Activated CD4-positive, alpha-beta T cell treated with anti-CD3 and anti-CD28 coated beads for 36 hours (primary cell): ENCODE measurements at places on chromosomes 2 and 18. TPM values are rescaled to one million over a fixed set of nuclear protein-coding genes. Genes with fewer than 3 reads are reported as not detected.

DNA sequence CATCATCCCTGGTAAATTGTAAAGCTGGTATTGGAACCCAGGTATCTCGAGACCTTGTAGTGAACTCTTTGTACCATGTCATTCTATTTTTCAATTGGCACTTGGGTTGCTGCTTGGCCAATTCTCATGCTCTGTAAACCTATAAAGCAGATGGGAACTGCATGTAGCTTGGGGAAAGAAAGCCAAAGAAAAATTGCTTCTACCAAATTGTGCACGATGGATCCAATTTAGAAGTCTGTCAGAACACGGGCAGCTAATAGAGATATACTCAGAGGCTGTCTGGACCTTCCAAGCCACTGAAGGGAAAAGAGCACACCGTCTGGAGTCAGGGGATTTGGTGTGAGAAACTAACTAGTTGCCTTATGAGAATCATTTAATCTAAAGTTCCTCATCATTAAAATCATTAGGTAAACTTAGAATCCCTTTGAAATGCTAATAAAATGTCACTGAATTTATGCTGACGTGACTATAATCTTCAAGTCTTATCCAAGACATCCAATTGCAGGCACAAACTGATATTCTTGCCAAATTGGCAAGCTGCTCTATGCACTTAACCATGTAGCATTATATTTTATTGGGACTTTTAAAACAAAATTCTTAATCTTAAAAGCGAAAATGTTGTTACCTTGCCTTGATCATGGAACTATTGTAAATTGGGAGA is 206.8 kb downstream of the DCC start:
- no peaks in the 10 kb centered on the region for H3K36me3 ChIP-seq
- H3K27ac ChIP-seq, result no peak overlapping the region
- H3K27me3 ChIP-seq, result no peaks in the 10 kb centered on the region
- no peak overlapping the region for H3K4me3 ChIP-seq

DNA sequence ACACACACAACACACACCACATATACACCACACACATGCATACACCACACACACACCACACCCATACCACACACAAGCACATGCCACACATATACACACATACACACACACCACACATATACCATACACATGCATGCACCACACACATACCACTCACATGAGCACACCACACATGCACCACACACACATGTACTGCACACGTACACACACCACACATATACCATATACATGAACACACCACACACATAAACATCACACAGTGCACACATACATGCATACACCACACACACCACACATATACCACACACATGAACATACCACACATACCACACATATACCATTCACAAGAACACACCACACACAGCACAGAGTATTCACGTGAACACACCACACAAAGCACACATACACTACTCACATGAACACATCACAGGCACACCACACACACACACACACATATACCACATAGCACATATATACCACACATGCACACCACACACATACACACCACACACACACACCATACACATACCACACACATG is 219.9 kb upstream of the RAB6C start:
- DNase-seq, result no peak
- H3K27ac ChIP-seq, result no peak overlapping the region
- H3K4me1 ChIP-seq, result no peaks in the 10 kb centered on the region
- no peak overlapping the region for H3K4me3 ChIP-seq

GRCh38 chr2:223994562-223995162 is 37.4 kb downstream of the MRPL44 start:
- H3K27me3 ChIP-seq, result no peaks in the 10 kb centered on the region
- H3K4me1 ChIP-seq, result peaks cover 19% of the 10 kb centered on the region

- peaks cover 4% of the 10 kb centered on the region for H3K4me1 ChIP-seq
- DNase-seq, result no peak
- H3K27ac ChIP-seq, result no peak overlapping the region
- H3K4me3 ChIP-seq, result no peak overlapping the region
- no peaks in the 10 kb centered on the region for H3K27me3 ChIP-seq
Measured at GRCh38 chr2:216246766-216247165, 125.5 kb downstream of the MARCHF4 start.

DNA sequence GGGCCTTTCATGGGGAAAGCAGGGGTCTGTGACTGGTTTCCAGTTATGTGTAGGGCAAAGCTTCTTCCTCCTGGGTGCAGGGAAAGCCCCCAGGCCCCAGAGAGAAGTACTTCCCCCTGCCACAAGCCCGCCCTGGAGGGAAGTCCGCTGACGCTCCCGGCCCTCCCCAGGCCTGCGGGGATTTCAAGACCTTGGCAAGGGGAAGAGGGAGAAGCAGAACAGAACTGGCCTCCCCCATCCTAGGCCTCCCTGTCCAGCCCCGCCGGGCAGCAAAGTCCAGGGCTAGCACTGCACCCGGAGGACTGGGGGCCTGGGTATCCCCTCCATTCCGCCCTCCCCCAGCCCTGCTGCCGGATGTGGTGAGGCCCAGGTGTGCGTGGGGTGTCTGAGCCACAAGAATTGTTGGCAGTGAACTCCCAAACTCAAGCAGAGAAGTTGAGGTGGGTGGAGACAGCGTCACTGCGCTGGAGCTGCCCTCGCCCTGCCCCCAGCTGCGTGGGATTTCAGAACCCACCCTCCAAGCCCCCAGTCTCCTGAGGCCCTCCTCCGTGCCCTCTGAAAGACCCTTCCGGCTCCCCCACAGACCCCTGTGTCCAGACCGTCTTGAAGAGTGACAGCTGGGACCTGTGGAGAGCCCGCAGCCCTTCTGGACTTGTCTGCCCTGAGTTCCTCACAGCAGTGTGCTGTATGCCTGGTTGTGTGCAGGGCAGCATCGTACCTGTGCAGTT is 1.1 kb upstream of the DUSP2 start:
- peak overlapping the region; percentile 99 for H3K27ac ChIP-seq
- H3K36me3 ChIP-seq, result peaks cover 36% of the 10 kb centered on the region
- DNase-seq, result peak; percentile 96
- peak overlapping the region; percentile 97 for H3K4me3 ChIP-seq
- H3K4me1 ChIP-seq, result peaks cover 62% of the 10 kb centered on the region
- no peaks in the 10 kb centered on the region for H3K27me3 ChIP-seq

GRCh38 chr18:21242141-21242779 is at the start of gene GREB1L:
GREB1L (plus strand) TSS chr18:21242232; CDS start chr18:21383519, 141,287 bp downstream.
- peaks cover 5% of the 10 kb centered on the region for H3K4me1 ChIP-seq
- DNase-seq, result peak; percentile 62
- peak within 1 kb of the TSS; percentile 33 for H3K4me3 ChIP-seq
- peaks cover 52% of the 10 kb centered on the region for H3K27me3 ChIP-seq
- H3K36me3 ChIP-seq, result no peaks in the 10 kb centered on the region

DNA sequence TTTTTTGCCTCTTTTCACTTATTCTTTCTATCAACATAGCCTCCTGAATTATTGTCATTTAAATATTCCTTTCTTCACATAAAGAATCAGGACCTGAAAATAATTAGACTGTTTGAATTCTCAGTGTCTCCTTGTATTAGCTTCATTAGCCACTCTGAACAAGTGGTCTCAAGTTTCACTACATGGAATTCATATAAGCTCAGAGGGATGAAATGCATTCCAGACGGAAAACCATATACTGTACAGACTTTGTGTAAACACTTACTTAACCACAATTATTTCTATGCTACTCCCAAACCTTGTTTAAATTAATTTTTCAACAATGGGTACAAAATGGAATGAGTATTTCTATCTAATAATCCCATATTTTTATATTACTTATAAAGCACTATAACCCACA is 53.4 kb downstream of the CHN1 start:
- no peaks in the 10 kb centered on the region for H3K4me1 ChIP-seq
- H3K4me3 ChIP-seq, result no peak overlapping the region
- H3K27ac ChIP-seq, result no peak overlapping the region
- H3K36me3 ChIP-seq, result no peaks in the 10 kb centered on the region

- H3K27me3 ChIP-seq, result peaks cover 6% of the 10 kb centered on the region
- peak; percentile 61 for DNase-seq
- no peaks in the 10 kb centered on the region for H3K36me3 ChIP-seq
- H3K4me3 ChIP-seq, result no peak overlapping the region
- peaks cover 6% of the 10 kb centered on the region for H3K4me1 ChIP-seq
Measured at GRCh38 chr2:69177785-69178636, 165.0 kb downstream of the ANTXR1 start.

DNA sequence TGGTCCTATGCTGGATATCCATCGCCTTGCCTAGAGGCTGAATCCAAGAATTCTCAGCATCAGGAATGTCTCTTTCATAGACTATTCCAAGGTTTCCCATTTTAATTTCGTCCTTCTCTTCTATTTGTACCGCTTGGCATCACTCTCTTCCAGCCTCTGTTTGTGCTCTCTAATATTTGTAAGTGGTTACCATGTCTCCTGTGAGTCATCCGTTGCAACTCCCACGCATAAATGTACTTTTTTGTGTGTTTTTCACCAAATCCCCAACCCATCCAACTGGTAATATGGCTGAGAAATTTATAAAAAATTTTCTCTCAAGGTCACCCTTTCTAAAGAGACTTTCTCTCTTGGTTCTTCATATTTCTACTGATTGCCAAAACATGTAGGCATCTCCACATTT is 21.8 kb downstream of the COLEC12 start:
- H3K4me3 ChIP-seq, result no peak overlapping the region
- H3K4me1 ChIP-seq, result no peaks in the 10 kb centered on the region
- no peak for DNase-seq
- H3K36me3 ChIP-seq, result no peaks in the 10 kb centered on the region
- H3K27ac ChIP-seq, result no peak overlapping the region

- no peak overlapping the region for H3K27ac ChIP-seq
- no peaks in the 10 kb centered on the region for H3K4me1 ChIP-seq
- no peak overlapping the region for H3K4me3 ChIP-seq
- H3K27me3 ChIP-seq, result no peaks in the 10 kb centered on the region
- DNase-seq, result no peak
- peaks cover 6% of the 10 kb centered on the region for H3K36me3 ChIP-seq
Measured at GRCh38 chr2:99648178-99648844, 158.5 kb upstream of the REV1 start.

DNA sequence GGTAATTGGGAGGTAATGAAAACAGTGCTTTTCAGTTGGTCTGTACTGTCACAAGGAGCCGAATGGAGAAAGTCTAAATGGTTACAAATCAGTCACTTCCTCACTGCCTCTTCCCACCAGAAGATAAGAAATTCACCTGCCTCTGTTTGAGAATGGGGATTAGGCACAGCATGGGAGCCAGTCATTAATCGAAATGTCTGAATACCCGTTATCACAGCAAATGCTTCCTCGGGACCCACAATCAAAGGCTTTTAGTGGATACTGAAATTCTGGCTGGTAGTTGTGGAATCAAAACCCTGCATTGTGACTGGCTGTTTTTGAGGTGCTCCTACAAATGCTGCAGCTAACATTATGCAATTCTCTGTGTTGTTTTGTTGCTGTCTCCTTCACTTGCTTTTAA is 461.0 kb upstream of the MEX3C start:
- peaks cover 2% of the 10 kb centered on the region for H3K4me1 ChIP-seq
- H3K4me3 ChIP-seq, result no peak overlapping the region
- DNase-seq, result no peak
- no peaks in the 10 kb centered on the region for H3K36me3 ChIP-seq
- H3K27me3 ChIP-seq, result peaks cover 14% of the 10 kb centered on the region
- H3K27ac ChIP-seq, result no peak overlapping the region

- no peak for DNase-seq
- no peaks in the 10 kb centered on the region for H3K4me1 ChIP-seq
- no peak overlapping the region for H3K4me3 ChIP-seq
- H3K27ac ChIP-seq, result no peak overlapping the region
- no peaks in the 10 kb centered on the region for H3K27me3 ChIP-seq
Measured at GRCh38 chr2:46383113-46383395, 85.8 kb downstream of the EPAS1 start.

- no peaks in the 10 kb centered on the region for H3K27me3 ChIP-seq
- H3K4me1 ChIP-seq, result no peaks in the 10 kb centered on the region
- H3K4me3 ChIP-seq, result no peak overlapping the region
Measured at GRCh38 chr2:146506851-146507250, 1338.0 kb upstream of the ACVR2A start.

- no peaks in the 10 kb centered on the region for H3K36me3 ChIP-seq
- no peak for DNase-seq
- H3K27me3 ChIP-seq, result no peaks in the 10 kb centered on the region
- H3K4me1 ChIP-seq, result peaks cover 6% of the 10 kb centered on the region
- no peak overlapping the region for H3K4me3 ChIP-seq
Measured at GRCh38 chr2:24924732-24925131, 4.7 kb upstream of the ADCY3 start.

GRCh38 chr2:233793465-233794127 is 15.5 kb downstream of the MROH2A start:
- DNase-seq, result no peak
- H3K36me3 ChIP-seq, result no peaks in the 10 kb centered on the region
- no peaks in the 10 kb centered on the region for H3K4me1 ChIP-seq
- H3K27ac ChIP-seq, result no peak overlapping the region
- H3K27me3 ChIP-seq, result no peaks in the 10 kb centered on the region

DNA sequence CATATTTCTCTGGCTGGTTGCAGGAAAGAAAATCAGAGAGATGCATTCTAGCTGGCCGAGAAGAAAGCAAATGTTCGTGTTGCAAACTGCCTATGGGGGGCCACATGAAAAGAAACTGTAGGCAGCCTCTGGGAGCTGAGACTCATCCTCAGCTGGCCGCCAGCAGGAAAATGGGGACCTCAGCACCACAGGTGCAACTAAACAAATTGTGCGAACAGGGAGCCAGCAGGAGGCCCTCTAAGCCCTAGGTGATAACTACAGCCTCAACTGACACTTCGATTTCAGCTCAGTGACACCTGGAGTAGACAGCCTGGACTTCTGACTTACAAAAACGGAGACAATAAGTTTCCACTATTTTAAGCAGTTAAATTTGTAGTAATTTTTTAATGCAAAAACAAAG is 107.3 kb downstream of the DTNB start:
- no peak overlapping the region for H3K4me3 ChIP-seq
- no peaks in the 10 kb centered on the region for H3K27me3 ChIP-seq
- no peak for DNase-seq
- H3K36me3 ChIP-seq, result peaks cover 5% of the 10 kb centered on the region
- H3K4me1 ChIP-seq, result peaks cover 16% of the 10 kb centered on the region
- no peak overlapping the region for H3K27ac ChIP-seq

TDRD15 gene
- total RNA-seq, result not detected

TMEM200C gene
- total RNA-seq, result not detected

PTPN2 gene
- 60.6 TPM for total RNA-seq

LCT gene
- total RNA-seq, result 0.16 TPM
